Esophagus muscularis mucosa (tissue), 4 donors: ENCODE measurements at places on chromosomes 4 and X.

- DNase-seq, result no peak
Observed at GRCh38 chr4:1126506-1126905, 13.1 kb upstream of the RNF212 start.

GRCh38 chr4:15504041-15504440, 34.4 kb downstream of the CC2D2A start:
- DNase-seq, result no peak

- no peak for DNase-seq
Observed at GRCh38 chr4:61440321-61440720, 240.2 kb downstream of the ADGRL3 start.

GRCh38 chrX:16573781-16574180, 76.2 kb upstream of the S100G start:
- no peak for DNase-seq
